ENCODE measurements at places on chromosomes 2 and 18.
A peak's percentile ranks its signal among the peaks of the same experiment; 100 is the strongest.

- DNase-seq = no peak
Measured at GRCh38 chr2:67374949-67375348, 22.2 kb upstream of the ETAA1 start.

DNA sequence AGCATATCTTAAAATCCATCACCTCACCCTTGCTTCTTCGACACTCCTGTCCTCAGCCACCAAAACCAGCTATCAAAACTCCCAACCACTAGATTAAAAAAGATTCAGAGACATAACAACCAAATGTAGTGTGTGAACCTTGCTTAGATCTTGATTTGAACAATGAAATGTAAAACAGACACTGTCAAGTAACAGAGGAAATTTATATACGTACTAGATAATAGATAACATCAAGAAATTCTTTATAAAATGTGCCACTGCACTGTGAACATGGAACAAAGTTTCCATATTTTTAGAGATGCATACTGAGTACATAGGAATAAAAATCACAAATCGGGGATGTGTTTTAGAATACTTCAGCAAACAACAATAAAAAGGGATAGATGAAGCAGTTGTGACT is 86.0 kb downstream of the THADA start:
- no peak for DNase-seq

- DNase-seq = peak; percentile 56
Measured at GRCh38 chr2:76197842-76198448, 487.2 kb upstream of the GCFC2 start.

DNA sequence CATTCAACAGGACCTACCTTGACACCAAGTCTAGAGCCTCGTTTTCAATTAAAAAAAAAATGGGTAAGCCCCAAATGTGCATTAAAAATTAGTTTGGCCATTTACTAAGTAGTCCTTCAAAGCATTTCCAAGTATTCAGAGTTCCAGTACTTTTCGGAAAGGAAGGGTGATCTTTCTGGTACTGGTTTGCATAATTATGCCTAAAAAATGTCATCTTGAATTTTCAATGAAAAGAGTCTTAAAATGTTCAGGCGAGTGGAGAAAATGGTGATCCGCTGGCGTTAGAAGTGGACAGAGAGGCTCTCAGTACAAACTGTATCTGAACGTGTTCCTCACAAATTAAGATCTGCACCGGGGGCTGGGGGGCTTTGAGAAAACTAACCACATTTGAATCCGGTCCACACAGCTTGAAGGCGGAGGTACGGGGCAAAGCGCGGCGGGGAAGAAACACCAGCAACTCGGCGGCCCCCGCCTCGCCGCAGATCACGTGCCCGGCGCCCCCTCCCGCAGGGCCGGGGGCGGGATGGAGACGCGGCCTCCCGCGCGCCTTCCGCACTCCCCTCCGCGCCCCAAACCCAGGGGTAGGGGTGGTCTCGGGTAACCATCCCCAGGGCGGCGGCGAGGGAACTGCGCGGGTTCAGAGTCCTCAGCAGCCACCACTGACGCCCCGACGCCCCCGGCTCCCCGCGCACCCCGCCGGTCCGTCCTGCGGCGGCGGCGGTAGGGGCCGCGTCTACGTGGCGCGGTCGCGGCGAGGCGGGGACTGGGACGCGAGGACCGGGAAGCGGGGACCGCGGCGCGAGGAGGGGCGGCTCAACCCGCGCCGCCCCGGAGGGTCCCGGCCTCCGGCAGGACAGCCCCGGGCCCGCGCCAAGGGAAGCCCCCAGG is 564 bp downstream of the LPIN2 start:
- peak; percentile 21 for DNase-seq

GRCh38 chr2:30821960-30822359 is 14.7 kb upstream of the CAPN13 start:
- DNase-seq = no peak

Data from inflammatory macrophage treated with lipopolysaccharide for 4 hours (primary cell).